Effector CD8-positive, alpha-beta T cell (primary cell): ENCODE measurements at places on chromosomes 4 and X.

DNA sequence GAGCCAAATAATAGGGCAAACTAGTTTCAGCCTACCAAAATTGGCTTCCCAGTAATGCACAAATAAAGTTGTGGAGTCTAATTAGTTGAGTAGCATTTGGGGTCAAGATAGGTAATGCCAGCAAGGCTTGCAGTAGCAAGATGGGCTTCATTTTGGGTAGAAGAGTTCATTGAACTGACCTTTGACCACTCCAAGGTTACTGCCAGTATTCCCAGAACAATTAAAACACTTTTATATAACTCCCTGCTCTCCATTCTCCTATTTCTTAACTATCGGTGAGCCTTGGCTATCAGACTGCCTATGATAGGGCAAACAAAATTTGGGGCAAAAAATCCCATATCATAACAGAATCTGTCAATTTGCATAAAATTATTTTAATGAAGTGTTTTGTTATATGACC lies 7.1 kb downstream of the DNAAF6 start:
- DNase-seq = no peak

GRCh38 chrX:2799369-2799768 lies 29.4 kb upstream of the GYG2 start:
- no peak for DNase-seq

GRCh38 chrX:18146954-18147353 lies 73.7 kb downstream of the BEND2 start:
- no peak for DNase-seq

DNA sequence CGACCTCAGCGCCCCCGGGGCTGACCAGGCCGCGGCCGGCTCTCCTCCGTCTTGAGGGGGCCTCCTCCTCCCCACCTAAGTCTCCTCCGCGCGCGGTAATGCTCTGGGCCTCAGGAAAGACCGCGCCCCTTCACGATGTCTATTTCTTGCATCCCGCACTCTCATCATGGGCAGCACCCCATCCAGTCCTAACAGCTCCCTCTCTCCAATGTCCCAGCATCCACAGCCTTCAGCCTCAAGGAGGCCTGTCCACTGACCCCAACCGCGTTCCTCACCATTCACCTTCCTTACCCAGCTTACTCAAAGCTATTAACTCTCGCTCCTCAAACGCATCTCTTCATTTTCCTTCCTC lies 77.5 kb downstream of the MAGED4 start:
- no peak for DNase-seq

DNA sequence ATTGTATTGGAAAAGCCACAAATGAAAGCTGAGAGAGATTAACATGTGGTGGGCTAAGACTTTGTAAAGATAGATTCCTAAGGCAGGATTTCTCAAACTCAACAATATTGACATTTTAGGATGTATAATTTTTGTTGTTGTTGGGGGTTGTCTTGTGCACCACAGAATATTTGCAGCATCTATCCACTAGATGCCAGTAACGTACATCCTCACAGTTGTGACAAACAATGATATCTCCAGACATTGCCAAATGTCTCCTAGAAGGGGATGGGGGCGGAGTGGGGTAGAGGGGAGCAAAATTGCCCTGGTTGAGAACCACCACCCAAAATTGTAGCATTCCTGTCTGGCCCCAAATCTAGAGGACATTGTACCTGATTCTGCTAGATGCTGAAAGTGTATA lies 14.7 kb upstream of the CBR4 start:
- DNase-seq = no peak

- no peak for DNase-seq
Measured at GRCh38 chr4:130368668-130369067, 1272.7 kb downstream of the C4orf33 start.

DNA sequence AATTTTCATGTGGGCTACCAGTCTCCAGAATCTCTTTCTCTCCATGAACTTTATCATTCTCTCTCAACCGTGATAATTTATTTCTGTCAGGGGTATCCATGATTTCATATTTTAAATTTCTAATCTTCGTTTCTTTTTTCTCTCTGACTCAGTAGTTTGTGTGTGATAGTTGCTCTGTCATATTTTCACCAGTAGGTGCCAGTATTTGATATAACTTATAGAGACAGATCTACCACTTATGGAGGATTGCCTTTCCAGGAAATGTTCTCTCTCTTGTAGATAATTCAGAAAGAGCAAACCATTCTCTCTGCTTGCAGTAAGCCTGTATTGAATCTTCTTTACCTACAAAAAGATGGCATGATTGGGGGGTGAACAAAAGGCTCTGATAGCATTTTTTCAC lies 79.3 kb upstream of the DYNLT3 start:
- DNase-seq = no peak

GRCh38 chrX:52995987-52996331 lies 37.6 kb upstream of the FAM156A start:
- DNase-seq = no peak

GRCh38 chr4:8590546-8590880 lies 2.1 kb upstream of the CPZ start:
- no peak for DNase-seq

DNA sequence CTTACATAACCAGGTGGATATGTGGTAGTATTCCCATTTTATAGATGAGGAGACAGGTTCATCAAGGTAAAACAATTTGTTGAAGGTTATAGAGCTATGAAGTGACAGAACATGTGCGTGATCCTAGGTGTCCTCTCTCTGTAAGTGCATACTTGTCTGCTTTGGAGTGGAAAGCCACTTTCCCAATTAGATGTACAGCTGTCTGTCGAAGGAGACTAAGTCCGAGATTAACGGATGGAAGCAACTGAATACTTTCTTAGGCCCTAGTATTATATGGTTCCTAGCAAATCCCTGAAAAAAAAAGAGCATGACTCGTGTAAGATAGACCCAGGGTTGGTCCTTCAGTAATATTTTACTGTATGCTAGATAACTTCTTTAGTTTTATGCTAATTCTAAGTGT lies 19.7 kb downstream of the TMEM131L start:
- no peak for DNase-seq

DNA sequence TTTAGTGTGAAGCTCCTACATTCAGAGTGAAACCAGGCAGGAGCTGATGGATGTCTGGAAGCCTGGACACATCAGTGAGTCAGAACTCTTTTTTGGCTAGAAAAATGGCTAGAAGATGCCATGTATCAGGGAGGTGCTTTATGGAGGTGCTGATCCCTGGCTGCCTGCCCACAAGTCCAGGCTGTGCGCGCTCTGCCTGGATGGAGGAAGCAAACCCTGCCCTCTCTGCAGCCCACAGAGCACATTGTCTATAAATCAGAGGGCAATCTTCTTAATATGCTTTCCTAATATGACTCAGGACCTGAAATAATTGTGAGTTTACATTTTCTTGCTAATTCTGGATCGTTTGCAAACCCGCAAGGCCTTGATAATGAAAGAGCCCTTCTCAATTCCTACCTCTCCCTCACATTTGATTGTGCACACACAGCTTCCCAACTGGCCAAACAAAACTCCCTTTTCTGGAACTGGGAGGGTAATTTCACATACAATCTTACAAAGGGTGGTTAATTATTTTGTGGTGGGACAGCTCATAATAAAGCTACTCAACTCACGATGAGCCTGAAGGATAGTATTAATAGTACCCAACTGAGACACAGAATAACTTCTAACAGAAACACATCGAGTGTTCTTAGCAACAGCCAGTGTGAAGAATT lies 11.7 kb downstream of the MFAP3L start:
- DNase-seq = no peak

GRCh38 chr4:96103086-96103485 lies 263.2 kb downstream of the PDHA2 start:
- DNase-seq = no peak

DNA sequence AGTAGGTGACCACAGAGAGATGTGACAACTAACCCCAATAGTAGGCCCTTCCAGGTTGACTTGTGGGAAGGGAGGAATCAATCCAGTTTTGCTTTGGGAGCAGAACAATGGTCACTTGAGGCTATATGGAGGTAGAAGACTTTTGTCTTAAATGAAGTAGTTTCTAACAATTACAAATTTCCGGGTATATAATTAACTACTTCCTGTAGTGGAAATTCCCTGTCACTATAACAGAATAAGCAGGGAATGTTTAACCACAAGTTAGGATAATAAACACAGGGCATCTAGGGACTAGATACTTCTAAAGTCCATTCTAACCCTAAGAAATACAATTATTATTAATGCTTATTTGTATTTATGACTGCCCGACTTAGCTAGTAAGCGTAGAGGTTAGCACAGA lies 99.0 kb upstream of the TRPC3 start:
- DNase-seq = no peak

- DNase-seq = no peak
Measured at GRCh38 chrX:13078739-13079444, 34.5 kb upstream of the FAM9C start.

GRCh38 chr4:82785611-82786400 lies 12.8 kb downstream of the SCD5 start:
- DNase-seq = no peak

DNA sequence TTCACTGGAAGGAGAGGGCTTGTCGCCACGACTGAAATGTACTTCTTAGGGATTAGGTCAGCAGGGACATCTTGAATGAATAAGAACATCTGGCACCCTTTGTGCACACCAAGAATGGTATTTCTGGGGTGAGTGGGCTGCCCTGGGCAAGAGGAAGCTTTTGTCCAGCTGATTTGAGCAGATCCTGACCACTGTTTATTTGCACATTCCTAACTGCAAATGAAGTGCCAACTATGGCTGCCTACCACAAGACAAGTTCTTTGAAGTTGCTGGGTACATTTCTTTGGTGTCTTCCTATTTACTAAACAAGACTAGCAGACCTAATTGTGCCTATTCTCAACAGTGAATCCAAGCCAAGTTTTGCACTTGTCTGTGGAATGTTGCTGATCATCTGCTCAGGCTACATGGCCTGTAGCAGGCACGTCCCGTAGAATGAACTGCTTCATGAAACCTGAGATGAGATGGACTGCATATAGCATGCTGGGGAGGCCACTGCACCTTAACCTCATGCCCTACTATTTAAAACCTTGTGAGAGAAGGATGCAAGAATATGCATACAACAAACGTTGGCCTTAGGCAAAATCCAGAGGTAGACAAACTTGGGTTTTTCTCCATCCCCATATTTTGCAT lies 45.0 kb downstream of the PIR start:
- DNase-seq = no peak

DNA sequence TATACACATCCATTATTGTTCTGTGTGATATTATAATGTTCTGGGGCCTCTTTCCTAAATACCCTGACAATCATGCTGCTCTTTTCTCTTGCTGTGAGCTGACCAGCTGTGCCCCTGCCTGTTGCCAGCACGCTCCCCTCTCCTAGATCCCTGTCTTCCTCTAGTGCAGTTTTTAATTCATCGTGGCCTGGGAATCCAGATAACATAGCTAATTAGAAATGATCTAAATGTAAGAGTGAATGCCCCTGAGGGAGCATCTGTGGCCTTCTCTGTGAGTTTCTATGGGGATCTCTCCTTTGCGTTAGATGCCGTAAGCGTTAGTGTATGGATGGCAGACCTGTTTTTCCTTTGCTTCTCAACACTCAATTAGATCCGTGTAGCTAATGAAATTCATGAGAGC lies 434.3 kb downstream of the SPRY1 start:
- no peak for DNase-seq

GRCh38 chrX:116379854-116380253 lies 56.6 kb upstream of the SLC6A14 start:
- DNase-seq = no peak

DNA sequence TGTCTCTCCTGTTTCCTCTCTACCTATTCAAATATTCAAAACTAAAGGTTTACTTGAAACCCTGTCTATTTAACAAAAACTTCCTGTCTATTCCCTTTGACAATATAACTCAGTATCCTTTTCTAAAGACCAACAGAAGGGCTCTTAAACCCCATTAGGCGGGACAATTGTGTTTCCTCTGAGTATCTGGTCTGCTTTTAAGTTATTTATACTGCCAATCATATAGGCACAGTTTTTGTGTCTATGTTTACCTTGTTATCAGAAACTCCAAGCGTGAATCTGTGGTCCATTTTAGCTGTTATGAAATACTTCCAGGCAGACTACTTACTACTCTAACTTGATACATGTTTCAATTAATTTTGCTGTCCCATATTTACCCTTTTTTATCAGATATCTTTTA lies 350.0 kb upstream of the CTSO start:
- DNase-seq = no peak

- no peak for DNase-seq
Measured at GRCh38 chr4:106116025-106116424, 200.0 kb downstream of the TBCK start.

DNA sequence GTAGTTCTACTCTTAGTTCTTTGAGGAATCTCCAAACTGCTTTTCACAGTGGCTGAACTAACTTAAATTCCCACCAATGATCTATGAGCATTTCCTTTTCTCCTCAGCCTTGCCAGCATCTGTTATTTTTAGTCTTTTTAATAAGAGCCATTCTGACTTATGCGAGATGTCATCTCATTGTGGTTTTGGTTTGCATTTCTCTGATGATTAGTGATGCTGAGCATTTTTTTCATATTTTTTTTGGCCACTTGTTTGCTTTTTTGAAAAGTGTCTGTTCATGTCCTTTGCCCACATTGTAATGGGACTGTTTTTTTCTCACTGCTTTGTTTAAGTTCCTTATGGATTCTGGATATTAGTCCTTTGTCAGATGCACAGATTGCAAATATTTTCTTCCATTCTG lies 21.5 kb upstream of the PHKA1 start:
- DNase-seq = no peak

GRCh38 chr4:176443117-176443516 lies 123.4 kb downstream of the SPCS3 start:
- no peak for DNase-seq

DNA sequence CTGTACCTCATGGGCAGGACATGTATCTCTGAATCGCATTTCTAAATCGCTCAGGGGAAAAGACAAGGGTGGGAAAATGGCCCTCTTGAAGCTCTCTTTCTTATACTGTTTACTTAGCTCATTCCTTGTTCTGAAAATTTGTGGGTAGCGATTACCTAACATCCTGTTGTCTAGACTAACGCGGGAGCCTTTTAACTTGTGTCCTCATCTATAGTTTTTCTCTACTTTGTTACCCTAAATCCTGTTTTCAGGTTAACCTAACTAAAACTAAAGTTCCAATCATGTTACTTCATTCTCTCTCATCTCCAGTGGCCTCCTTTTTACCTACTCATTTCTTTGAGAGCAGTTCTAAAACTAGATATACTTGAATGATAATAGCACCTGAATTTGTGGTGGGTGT lies 45.0 kb downstream of the SNX25 start:
- no peak for DNase-seq

GRCh38 chrX:69068301-69069085 lies 96.8 kb downstream of the PJA1 start:
- DNase-seq = no peak

DNA sequence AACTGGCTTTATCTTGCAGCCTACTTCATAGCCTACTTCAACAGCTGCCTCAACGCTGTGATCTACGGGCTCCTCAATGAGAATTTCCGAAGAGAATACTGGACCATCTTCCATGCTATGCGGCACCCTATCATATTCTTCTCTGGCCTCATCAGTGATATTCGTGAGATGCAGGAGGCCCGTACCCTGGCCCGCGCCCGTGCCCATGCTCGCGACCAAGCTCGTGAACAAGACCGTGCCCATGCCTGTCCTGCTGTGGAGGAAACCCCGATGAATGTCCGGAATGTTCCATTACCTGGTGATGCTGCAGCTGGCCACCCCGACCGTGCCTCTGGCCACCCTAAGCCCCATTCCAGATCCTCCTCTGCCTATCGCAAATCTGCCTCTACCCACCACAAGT lies 4.0 kb downstream of the GPR50 start:
- DNase-seq = no peak
